ENCODE measurements at places on chromosomes 2 and 18. TPM values are rescaled to one million over a fixed set of nuclear protein-coding genes. Genes with fewer than 3 reads are reported as not detected.

DNA sequence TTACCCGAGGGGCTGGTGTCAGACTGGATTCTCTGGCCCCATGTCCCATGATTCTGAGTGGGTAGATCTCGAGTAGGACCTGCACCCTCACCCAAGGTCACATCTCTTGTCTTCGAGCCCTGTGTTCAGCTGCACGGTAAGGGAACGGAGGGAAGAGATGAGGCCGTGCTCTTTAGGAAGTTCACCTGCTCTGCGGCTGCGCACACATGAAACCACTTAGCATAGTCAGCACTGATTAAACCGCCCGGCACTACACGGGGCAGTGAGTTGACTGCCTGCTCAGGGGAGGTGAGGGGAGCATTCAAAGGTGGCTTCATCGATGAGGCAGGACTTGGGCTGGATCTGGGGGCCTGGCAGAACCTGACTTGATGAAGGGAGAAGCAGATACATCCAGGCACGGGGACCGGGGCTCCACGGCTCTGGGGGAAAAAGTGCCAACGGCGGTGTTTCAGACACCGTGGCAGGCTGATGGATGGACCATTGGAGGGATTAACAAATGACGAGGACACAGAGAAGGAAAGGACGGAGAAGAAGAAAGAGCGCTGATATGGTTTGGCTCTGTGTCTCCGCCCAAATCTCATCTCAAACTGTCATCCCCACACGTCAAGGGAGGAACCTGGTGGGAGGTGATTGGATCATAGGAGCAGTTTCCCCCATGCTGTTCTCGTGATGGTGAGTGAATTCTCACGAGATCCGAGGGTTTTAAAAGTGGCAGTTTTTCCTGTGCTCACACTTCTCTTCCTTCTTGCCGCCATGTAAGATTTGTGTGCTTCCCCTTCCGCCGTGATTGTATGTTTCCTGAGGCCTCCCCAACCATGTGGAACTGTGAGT lies 248.6 kb downstream of the CYP26B1 start:
- H3K27ac ChIP-seq, result no peak overlapping the region
- H3K4me1 ChIP-seq, result no peaks in the 10 kb centered on the region
- H3K4me3 ChIP-seq, result no peak overlapping the region
- no peak for DNase-seq
- no peaks in the 10 kb centered on the region for H3K27me3 ChIP-seq
- no peaks in the 10 kb centered on the region for H3K36me3 ChIP-seq

The SNED1 gene
- 226 TPM for total RNA-seq

GRCh38 chr2:633371-633770 lies 43.8 kb downstream of the TMEM18 start:
- no peak overlapping the region for H3K27ac ChIP-seq
- no peak overlapping the region for H3K4me3 ChIP-seq
- H3K4me1 ChIP-seq, result no peaks in the 10 kb centered on the region

DNA sequence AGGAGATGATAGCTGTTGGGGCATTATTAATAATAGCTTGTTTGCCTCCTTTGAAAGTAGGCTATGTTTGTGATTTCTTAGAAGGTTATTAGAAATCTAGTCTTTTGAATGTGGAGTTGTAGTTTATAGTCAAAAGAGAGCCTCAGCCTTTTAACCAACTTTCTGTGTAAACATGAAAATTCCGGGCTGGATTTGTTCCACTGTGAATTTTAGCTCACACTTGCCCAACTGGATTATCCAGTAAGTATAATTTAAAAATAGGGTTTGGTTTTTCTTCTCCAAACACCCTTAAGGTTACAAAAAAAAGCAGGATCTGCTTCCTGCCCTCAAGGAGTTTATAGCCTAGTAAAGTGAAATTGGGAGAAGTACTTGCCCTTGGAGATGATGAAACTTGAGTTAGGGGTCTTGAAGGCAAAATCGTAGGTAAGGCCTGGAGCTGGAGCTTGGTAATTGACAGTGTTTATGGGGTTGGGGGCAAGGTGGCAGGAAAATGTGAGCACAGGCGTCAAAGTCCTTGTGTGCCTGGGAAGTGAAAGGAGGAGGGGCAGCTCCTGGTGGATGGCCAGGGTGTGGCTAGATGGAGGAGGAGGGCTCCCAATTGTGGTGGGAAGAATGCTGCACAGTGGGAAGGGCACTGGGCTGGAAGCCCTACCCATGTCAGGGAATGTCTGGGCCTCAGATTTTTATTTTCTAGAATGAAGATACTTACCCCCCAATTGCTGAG lies 21.3 kb downstream of the ITGA6 start:
- no peak for DNase-seq
- H3K4me1 ChIP-seq, result peaks cover 13% of the 10 kb centered on the region
- H3K36me3 ChIP-seq, result no peaks in the 10 kb centered on the region
